SK-N-SH (cell line): ENCODE measurements at places on chromosomes 13 and 19.

DNA sequence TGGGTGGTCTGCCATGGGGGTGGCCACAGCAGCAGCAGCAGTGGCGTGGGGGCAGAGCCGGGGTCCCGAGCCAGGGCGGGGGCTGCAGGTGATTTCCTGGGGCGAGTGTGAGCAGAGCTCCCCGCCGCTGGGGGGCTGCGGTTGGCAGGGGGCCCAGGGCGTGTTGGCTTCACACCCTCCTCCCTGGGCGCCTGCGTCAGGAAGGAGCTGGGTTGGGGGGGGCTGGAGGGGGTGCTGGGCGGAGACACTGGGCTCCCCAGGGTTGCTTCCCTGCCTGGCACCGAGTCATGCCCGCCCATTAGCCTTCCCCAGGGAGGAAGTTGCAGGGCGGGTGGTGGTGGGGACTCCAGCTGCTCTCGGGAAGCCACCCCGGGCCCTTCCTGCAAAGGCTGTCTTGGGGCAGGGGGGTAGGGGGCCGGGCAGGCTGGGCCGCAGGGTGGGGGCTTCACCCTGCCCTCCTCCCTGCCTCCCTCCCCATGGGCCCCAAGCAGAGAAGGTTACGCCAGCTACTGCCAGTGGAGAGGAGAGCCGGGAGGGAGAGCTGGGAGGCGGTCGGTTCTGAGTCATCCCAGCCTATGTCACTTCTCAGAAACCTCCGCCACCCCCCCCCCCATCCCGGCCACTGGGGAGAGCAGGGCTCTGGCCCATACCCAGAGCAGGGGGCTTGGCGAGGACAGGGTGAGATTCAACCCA lies 4.6 kb downstream of the MIDN start:
- DNase-seq = peak; percentile 69

GRCh38 chr13:38777347-38778119 lies 90.7 kb downstream of the FREM2 start:
- DNase-seq = no peak

GRCh38 chr13:20024702-20025101 lies 66.2 kb downstream of the ZMYM2 start:
- DNase-seq = no peak

DNA sequence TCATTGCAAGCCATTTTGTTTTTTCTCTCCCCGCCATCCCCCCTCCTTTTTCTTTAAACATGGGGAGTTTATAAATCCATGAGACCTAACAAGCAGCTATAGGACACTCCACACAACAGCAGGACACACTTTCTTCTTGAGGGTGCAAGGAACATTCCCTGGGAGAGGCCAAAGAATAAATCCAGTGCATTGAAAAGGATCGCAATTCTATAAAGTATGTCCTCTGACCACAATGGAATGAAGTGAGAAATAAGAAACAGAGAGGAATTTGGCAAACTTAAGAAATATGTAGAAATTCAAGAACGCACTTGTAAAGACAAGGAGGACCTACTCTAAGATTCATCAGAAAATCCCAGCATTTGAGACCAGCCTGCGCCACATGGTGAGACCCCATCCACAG lies 11.9 kb downstream of the KLF2 start:
- no peak for DNase-seq

DNA sequence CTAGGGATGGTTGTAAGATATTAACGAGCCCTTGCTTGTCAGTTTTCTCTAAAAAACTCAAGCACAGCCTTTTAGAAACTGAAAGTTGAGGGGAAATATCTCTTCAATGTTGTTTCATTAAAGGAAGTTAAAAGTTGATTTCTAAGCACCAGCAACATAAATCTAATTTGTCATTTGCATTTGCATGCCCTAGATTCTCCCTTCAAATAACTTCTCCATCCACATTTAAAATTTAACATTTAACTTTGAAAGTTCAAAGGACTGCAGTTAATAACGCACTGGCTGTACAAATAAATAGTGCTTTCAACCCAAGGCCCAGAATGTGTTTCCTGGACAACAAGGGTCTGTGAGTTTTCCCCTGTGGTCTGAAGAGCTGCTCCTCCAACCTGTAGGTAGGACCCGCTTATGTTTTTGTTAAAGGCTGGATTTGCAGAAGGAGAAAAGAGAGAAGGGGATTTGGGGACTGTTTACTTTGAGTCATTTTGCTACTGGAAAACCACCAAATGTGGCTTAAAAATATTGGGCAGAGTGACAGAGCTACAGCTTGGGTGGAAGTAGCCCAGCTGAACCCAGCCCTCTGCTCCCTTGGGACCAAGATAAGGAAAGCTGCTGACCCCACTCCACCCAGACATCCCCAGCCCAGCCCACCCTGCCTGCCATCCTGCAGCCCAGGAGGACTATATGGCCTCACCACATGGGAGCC lies 39.8 kb downstream of the TNFRSF19 start:
- no peak for DNase-seq

DNA sequence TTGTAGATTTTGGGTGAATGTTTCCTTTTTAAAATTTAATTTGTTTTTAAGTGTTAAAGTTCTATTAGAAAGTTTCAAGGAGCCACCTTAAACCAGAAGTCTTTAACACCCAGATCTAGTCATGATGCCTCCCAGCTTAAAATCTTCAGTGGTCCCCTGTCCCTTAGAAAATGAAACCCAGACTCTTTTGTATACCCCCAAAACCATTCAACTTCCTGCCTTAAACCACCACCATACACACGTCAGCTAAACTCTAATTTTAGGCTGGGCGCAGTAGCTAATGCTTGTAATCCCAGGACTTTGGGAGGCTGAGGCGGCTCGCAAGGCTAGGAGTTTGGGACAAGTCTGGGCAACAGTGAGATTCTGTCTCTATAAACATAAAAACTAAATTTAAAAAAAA lies 37.9 kb downstream of the N4BP2L1 start:
- no peak for DNase-seq

DNA sequence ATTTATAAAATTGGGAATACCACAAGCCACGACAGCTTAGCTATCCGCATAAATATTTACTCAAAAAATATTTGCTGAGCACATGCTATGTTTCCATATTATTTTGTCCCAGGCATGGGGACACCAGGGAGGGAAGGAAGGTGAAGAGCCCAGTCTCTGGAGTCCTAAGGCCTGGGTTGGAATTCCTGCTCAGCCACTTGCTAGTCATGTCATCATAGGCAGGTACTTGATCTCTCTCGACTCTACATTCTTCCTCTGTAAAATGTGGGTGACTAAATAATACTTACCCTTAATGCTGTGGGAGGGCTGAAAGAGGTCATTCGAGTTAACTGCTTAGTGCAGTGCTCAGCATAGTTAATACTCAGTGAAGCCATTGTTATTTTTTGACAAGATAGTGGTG lies 4.3 kb upstream of the RNASEH2B start:
- no peak for DNase-seq

DNA sequence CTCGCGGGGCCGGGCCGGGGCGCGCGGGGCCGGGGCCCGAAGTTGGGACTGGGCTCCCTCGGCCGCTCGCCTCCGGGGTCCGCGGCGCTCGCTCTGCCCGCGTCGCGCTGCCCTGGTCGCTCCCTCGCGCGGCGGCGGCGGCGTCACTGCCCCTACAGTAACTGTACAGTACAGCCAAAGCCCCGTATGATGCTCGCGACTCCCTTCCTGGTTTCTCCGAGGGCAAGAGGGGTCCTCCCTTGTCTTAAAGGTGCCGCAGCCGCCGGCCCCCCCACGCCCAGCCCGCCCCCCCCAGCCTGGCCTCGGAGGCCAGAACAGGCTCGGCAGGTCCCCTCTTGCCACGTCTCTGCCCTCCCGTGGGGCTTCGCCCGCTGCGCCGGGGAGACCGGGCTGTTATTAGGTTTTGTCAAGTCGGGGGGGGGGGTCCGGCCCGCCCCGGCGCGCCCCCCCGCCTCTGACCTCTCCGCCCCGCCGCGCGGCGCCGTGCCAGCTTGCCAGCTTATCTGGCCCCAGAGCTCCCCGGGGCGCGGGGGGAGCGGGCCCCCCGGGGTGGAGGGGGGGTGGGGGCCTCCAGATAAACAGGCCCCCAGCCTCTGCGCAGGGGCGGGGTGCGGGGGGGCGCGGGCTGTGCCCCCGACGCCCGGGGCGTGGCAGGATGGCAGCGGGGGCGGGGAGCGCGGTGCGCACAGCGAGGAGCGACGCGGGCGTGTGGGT lies at the start of gene ZBTB7A:
Gene ZBTB7A, minus strand, starts transcription at position 218 of the 714 bp plus-strand sequence. CDS start 11,667 bp downstream, outside the sequence.
- peak; percentile 89 for DNase-seq

DNA sequence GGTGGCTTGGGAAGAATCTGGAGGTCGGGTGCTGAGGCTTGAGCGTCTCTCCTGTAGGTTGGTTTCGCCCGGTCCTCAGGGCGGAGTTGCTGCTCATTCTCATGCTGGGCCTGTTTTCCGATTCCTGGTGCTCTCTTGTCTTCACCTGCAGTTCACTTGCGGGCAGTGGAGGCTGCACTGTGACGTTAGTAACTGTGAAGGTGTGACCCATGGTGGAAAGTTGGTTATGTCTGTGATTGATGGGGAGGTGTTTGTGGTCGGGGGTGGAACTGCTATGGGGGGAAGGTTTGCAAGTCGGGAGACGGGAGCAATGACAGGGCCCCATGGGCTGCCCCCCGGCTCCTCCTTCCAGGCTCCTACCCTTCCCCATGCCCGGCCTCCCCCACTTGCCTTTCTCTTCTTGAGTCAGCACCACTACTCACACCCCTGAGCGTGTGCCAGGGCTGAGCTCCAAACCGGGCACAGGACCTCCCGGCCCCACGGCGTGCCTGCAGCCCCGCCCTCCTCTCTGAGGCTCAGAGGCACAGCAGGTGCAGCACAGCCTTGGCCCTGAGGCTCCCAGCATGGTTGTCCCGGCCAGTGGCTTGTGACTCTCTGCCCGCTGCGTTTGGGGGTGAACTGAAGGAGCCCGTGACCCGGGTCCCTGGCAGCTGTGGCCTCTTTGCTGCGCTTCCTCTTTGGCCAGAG lies 79.1 kb downstream of the ATP11A start:
- no peak for DNase-seq

GRCh38 chr13:48600374-48601364 lies 53.1 kb upstream of the CYSLTR2 start:
- DNase-seq = no peak

DNA sequence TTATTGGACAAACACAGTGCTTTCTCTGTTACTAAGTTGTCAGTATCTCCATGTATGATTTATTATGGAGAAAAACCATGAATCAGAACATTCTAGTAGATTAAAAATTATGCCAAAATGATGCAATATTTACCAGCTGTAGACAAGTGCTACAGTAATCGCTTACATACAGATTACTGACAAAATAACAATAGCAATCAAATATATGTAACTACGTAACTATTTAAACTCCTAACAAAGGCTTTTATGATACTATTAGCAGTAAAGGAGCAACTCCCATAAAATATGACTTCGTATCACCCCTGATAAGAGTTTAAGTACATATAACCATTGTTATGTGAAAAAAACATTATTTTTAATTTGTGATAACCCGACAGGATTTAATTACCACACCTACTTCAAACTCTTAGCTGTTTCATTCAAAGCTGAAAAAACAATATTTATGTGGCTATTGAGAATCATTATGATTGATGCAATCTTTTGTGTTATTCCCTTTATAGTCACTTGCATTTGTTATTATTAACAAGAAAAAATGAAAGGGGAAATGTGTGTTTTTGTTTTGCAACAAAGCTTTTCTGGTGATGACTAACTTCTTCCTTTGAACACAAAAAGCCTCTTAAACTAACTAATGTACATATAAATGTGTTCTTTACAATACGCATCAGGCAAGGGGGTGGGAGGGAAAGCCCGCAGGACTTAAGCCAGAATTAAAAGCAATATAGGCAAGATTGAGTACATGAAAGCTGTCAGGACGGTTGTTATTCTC lies 147.4 kb downstream of the ABCC4 start:
- no peak for DNase-seq

DNA sequence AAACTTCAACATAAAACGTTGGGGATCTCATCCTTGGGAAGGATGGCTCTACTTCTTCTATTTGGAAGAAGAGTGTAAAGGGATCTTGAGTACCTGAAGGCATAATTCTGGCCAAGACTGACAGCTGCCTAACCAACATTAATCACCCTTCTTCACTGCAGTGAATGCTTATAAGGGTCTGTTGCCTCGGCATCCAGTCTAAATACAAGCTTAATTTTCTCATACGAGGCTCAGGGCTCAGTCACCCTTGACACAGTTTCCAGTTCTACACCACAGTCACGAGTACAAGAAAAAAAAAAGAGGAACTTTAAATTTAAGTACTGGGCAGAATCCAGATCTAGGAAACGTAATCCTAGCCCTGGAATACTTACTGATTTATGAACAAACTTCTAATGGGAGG lies 9.0 kb downstream of the FPR3 start:
- DNase-seq = no peak

- DNase-seq = peak; percentile 90
Observed at GRCh38 chr19:10501971-10502523, 1.1 kb downstream of the KEAP1 start.

DNA sequence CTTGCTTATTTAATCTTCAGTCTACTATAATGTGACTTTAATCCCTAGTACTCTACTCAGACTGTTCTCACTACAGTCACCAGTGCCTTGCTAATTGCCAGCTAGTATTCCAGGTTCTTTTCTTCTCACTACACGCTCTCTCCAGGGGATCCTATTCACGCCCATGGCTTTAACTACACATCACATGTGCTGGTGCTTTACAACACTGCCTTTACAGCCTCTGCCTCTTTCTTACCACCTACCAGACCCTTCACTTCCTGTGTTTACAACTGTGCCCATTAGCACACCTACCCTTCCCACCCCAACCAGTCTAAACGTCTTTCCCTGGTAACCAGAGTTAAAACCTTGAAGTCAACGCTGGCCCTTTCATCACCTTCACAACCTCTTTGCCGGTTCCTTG lies 249.5 kb downstream of the DNAJC15 start:
- no peak for DNase-seq

DNA sequence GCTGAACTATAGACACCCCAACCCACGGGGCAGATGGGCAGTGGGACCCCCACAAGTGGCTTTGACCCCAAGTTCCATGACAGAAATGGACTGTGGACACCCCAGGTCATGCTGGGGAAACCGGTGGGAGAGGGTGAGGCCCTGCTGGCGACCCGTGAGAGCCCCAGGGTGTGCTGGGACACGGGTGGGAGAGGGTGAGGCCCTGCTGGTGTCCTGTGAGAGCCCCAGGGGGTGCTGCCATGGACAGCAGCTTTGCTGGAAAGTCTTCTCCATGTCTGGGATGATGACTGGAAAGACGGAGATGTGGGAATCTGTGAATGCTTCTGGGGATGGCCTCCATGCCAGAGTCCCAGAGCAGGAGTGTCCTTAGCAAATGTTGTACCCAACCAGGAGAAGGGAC lies 148.4 kb downstream of the URI1 start:
- DNase-seq = no peak

- DNase-seq = no peak
Observed at GRCh38 chr13:79295906-79296706, 109.9 kb downstream of the RBM26 start.

GRCh38 chr13:32093006-32093405 lies 61.4 kb downstream of the FRY start:
- no peak for DNase-seq

DNA sequence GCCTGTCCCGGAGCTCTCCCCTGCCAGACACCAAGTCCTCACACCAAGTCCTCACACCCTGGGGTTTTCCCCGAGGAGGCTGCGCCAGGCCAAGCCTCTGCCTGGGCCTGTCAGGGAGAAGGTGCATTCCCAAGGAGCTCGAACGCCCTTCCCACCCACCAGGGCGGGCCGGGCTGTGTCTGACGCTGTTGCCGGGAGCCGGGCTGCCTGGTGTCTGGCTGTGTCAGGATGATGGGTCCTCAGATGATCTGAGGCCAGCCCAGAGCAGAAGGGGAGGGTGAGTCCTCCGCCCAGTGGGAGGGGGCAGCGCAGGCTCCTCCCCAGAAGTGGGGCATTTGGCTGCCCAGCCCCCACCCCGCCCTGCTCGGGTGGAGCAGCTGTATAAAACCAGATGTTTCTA lies 2.3 kb upstream of the HAS1 start:
- no peak for DNase-seq

- no peak for DNase-seq
Observed at GRCh38 chr13:72952529-72953141, 106.2 kb upstream of the KLF5 start.

- DNase-seq = no peak
Observed at GRCh38 chr13:113052971-113053370, 52.6 kb upstream of the F7 start.
